RKO (cell line): ENCODE measurements at places on chromosomes 7 and 10.

DNA sequence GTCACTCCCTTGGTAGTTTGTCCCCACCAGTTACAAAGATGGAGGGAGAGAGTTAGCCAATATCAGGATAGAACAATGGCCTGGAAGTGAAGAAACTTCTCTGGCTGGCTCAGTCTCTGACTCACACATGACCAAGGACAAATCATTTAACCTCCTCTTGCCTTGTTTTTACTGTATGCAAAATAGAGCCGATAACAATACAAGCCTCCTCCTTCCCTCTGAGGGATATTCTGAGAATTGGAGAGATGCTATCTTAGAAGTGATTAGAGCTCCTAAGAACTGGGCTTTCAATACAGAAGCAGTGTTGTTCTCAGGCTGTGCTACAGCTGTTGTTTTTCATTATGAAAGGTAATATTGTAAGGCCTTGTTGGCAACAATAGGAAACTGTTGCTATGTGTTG lies 87.7 kb upstream of the EGR2 start:
- no peak for DNase-seq

- no peak for DNase-seq
Measured at GRCh38 chr7:80830584-80831285, 88.1 kb downstream of the SEMA3C start.

DNA sequence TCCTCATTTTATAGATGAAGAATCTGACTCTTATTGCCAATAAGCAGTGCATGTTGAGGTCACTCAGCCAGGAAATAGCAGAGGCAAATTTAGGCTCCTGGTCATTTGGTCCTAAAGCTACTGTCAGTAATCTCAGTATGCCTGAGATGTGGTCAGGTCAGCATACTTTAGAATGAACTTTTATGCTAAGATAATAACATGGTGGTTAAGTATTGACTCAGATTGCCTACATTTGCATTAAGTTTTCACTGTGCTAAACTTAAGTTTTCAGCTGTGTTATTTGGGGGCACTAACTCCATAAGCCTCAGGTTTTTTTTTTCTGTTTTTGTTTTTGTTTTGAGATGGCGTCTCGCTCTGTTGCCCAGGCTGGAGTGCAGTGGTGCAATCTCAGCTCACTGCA lies 35.9 kb upstream of the CCSER2 start:
- no peak for DNase-seq

GRCh38 chr7:42543953-42544352 lies 306.9 kb upstream of the GLI3 start:
- no peak for DNase-seq

- DNase-seq: no peak
Measured at GRCh38 chr10:70494966-70495365, 16.4 kb downstream of the PALD1 start.

- DNase-seq: peak; percentile 61
Measured at GRCh38 chr10:110426294-110427181, 71.2 kb upstream of the DUSP5 start.

DNA sequence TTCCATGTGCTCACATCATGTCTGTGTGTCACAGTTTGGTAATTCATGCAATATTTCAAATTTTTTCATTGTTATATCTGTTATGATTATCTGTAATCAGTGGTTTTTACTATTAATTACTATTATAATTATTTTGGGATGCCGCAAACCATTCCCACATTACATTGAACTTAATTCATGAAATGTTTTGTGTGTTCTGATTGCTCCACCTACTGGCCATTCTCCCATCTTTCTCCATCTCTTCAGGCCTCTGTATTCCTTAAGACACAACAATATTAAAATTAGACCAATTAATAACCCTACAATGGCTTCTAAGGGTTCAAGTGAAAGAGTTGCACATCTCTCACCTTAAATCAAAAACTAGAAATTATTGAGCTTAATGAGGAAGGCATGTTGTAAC lies 398.5 kb downstream of the PCDH15 start:
- DNase-seq: peak; percentile 56

GRCh38 chr10:86655596-86655995 lies 1.2 kb downstream of the OPN4 start:
- no peak for DNase-seq

GRCh38 chr10:55203319-55203718 lies 402.3 kb upstream of the PCDH15 start:
- no peak for DNase-seq

DNA sequence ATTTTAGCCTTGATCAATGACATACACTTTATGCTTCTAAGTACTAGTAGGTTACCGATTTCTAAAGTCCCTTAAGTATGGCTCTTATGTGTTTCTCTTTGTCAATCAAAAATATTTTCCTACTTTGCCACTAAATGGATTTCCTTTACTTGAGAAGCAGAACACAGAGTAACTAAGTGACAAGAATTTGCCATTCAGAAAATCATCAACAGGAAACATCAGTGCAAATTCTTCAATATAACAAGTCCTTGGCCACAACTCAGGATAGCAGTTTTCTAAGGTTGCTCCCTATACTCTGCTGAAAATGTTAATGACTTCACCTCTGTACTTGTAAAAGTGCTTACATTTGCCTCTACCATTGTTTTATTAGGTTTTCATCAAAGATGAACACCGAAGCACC lies 239.6 kb upstream of the SLC26A5 start:
- no peak for DNase-seq

GRCh38 chr7:146054909-146055308 lies 61.7 kb upstream of the CNTNAP2 start:
- no peak for DNase-seq

DNA sequence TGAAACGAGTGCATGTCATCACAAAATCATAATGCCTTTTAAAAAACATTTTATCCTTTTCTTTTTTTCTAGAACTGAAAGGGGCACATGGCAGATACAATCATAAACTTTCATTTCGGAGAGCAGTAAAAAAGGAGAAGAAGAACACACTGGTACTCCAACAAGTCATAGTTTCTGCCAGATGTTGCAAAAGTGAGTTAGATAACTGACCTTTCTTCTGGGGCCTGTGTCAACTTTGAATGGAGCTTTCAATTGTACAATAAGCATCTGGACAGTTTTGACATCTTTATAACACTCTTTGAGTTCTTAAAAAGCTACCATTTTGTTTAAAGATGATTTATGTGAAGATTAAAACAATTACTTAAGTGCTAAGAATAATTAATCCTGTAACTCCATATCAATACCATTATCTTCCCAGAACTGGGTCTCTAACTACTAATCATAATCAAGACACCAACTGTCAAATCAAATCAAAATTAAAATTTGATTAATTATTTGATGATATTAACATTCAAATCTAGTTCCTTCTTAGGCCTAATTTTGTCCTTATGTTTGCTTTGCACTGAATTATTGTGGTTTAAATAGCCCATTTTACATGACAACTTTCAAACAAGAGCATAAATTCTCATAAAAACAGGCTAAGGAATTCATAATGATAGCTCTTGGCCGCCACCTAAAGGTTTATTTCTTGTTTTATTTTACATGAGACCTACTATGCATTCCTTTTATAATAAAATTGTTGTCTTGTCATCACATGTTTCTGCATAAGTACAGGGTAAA lies 19.5 kb upstream of the ITGB8 start:
- peak; percentile 52 for DNase-seq

DNA sequence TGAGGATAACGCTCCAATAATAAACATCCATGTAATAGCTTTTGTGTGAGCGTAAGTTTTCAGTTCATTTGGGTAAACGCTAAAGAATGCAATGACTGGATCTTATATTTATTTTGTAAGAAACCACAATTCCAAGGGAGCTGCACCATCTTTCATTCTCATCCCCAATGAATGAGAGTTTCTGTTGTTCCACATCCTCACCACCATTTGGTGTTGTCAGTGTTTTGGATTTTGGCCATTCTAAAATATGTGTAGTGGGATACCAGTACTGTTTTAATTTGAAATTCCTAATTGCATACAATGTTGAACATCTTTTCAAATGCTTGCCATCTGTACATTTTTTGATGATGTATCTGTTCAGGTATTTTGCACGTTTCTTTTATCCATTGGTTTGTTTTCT lies 50.9 kb upstream of the SEMA3D start:
- no peak for DNase-seq

- no peak for DNase-seq
Measured at GRCh38 chr7:8146788-8147413, 115.1 kb downstream of the ICA1 start.

DNA sequence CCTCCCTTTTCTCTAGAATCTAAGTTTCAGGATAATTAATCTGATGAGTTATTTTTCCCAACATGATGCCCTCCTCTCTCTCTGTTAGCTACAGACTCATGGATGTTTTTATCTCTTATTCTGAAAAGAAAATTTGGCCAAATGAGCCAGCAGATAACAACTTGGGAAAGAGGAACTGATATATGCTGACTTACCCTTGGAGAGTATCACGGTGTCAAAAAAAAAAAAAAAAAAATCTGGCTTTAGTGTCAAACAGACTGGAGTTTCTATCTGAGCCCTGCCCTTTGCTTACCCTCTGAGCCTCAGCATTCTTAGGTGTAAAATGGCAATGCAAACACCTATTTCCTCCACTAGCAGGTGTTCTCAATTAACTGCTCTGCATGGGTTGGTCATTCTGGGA lies 190.4 kb downstream of the AHR start:
- DNase-seq: no peak

GRCh38 chr10:20993389-20993788 lies 96.3 kb upstream of the NEBL start:
- no peak for DNase-seq

DNA sequence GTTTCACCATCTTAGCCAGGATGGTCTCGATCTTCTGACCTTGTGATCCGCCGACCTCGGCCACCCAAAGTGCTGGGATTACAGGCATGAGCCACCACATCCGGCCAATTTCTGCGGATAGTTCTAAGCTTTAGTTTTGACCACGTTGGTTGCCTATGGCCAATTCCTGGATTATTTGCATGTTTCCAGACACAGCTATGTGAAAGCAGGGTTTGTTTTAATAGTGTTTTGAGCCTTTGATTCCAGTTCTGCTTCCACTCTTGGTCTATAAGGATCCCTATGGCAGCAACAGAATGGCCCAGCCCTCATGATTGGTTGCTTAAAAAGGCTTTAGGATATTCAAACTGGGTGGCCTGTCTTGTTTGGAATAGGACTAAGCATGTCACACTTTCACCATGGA lies 19.1 kb downstream of the SIRT1 start:
- no peak for DNase-seq

DNA sequence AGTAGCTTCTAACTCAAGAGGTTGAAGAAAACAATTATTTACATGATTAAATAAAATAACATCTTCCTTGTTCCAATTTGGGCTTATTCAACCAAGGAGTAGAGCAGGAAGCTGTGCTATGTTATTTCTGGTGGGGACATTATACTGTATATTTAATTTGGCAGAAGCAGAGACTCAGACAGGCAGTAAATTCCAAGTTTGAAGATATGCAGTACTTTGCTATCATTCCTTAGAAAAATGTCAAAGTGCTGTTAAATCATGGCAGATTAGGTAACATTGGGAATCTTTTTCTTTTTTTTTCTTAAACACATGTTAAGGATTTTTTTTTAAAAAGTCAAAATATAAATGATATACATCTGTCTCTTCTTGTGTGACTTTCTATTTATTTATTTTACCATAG lies 190.1 kb downstream of the SUGCT start:
- no peak for DNase-seq
